ENCODE measurements at places on chromosomes 16 and 17. TPM values are rescaled to one million over a fixed set of nuclear protein-coding genes. Genes with fewer than 3 reads are reported as not detected.

The TBC1D3B gene
- total RNA-seq, result 13.6 TPM

The MGRN1 gene
- 104 TPM for total RNA-seq

The CCL7 gene
- not detected for total RNA-seq

The OTOA gene
- total RNA-seq, result 0.70 TPM

The CCDC144A gene
- 11.0 TPM for total RNA-seq

The WDR59 gene
- total RNA-seq, result 111 TPM

The CTCF gene
- total RNA-seq, result 54.6 TPM

The GCGR gene
- total RNA-seq, result not detected

The KRT24 gene
- total RNA-seq, result 0.52 TPM

The FOXF1 gene
- total RNA-seq, result 31.7 TPM

The SEZ6 gene
- total RNA-seq, result not detected

The AATK gene
- total RNA-seq, result 3.4 TPM

The CCL3 gene
- 0.78 TPM for total RNA-seq

The BAIAP3 gene
- 3.9 TPM for total RNA-seq

The HES7 gene
- not detected for total RNA-seq

The CANT1 gene
- total RNA-seq, result 53.7 TPM

The ZDHHC1 gene
- 14.3 TPM for total RNA-seq

The TNRC6A gene
- total RNA-seq, result 109 TPM

The PHOSPHO1 gene
- total RNA-seq, result 0.34 TPM

The SDR42E1 gene
- total RNA-seq, result 28.3 TPM

The MYH1 gene
- total RNA-seq, result 0.05 TPM

The CD300A gene
- total RNA-seq, result 4.3 TPM

The CES5A gene
- 0.39 TPM for total RNA-seq
